ENCODE measurements at places on chromosomes 4 and X. TPM values are rescaled to one million over a fixed set of nuclear protein-coding genes. Genes with fewer than 3 reads are reported as not detected.
A peak's percentile ranks its signal among the peaks of the same experiment; 100 is the strongest.

- no peak for DNase-seq
Observed at GRCh38 chr4:83581411-83582288, 45.7 kb downstream of the GPAT3 start.

DNA sequence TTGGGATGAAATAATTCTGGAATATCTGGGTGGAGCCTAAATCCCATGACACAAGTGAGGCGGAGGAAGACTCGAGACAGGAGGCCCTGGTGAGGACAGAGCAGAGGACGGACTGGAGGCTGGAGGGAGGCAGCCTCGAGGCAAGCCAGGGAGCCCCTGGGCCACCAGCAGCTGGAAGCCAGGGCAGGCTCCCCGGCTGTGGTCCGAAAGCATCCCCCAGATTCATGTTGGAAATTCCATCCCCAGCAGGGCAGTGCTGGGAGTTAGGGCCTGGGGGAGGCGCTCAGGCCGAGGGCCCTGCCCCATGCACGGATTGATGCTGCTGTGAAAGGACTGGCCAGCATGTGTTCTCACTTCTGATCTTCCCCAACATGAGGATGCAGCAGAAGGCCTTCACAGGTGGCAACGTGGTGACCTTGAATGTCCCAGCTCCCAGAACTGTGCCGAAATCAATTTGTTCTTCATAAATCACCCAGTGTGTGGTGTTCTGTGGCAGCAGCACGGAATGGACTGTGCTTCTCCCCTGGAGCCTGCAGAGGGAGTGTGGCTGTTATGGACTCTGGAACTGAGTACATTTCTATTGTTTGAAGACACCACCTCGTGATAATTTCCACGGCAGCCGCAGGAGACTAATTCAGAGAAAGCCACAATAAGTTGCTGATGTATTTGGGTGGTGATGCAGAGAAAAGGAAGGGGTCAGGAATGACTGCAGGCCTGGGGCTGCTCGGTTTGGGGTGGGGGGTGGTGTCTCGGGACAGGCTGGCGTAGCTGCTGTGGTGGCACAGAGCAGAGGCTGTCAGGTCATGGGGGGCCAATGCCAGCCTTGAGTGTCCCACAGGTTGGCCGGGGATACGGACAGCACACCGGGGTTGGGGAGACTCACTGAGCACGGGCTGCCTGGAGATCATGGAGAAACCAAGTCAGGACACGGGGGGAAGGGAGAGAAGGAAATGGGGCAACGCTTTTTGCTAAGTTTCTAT, 56.9 kb downstream of the PCGF3 start:
- DNase-seq: no peak

- DNase-seq: peak; percentile 13
Observed at GRCh38 chrX:40867352-40867751, 132.0 kb upstream of the MED14 start.

GRCh38 chrX:76920607-76921006, 493.1 kb downstream of the MAGEE1 start:
- DNase-seq: no peak

- peak; percentile 26 for DNase-seq
Observed at GRCh38 chrX:55109306-55109705, 20.5 kb downstream of the PAGE2 start.

DNA sequence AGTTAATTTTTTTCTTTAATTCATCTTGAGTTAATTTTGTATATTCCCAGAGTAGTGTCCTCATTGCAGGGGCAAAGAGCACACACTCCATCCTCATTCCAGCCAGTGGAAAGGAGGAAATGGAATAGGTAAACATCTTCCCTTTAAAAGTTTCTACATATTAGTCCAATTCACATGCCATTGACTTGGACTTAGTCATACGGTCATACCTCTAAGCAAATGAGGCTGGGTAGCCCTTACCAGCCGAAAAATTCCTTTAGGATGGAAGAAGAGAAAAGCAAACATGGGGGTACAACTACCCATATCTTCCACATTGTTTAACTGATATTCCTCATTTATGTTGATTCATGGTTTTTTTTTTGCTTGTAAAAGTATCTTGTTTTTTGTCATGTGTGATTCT, 37.4 kb upstream of the NDP start:
- DNase-seq: no peak

- no peak for DNase-seq
Observed at GRCh38 chr4:8919651-8920288, 48.1 kb upstream of the HMX1 start.

GRCh38 chr4:172962564-172963353, 205.9 kb upstream of the GALNT7 start:
- peak; percentile 36 for DNase-seq

DNA sequence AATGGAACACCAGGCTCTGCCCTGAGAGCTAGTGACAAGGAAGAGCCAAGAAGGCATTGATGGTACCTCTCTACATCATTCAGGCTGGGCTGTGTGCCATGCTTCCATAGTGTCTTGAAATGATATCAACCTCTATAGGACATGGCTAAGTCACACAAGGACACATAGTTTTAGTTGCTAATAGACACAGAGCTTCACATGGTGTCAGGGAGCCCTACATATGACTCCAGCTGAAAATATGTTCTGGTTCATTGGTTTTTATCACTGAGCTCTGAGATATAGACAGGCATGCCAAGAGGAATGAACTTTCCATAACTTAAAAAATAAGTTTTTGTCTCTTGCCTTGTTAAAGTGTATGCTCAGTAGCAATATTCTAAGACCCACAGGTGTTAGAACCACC, 72.1 kb upstream of the PRKG2 start:
- DNase-seq: no peak

SMARCA5 gene
- 51.8 TPM for total RNA-seq

Measured in umbilical cord (tissue), 2 donors.